Activated CD4-positive, alpha-beta T cell treated with anti-CD3 and anti-CD28 coated beads for 4 hours (primary cell): ENCODE measurements at places on chromosomes 5 and 9.
A peak's percentile ranks its signal among the peaks of the same experiment; 100 is the strongest.

DNA sequence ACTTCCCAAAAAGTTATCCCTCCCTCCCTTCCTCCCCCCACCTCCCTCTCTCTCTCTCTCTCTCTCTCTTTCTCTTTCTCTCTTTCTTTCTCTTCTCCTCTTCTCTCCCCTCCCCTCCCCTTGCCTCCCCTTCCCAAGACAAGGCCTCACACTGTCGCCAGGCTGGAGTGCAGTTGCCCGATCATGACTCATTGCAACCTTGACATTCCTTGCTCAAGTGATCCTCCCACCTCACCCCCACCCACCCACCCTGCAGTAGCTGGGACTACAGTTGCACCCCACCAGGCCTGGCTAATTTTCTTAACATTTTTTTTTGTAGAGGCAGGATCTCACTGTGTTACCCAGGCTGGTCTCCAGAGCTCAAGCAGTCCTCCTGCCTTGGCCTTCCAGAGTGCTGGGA lies 32.8 kb downstream of the VPS13A start:
- DNase-seq = no peak

DNA sequence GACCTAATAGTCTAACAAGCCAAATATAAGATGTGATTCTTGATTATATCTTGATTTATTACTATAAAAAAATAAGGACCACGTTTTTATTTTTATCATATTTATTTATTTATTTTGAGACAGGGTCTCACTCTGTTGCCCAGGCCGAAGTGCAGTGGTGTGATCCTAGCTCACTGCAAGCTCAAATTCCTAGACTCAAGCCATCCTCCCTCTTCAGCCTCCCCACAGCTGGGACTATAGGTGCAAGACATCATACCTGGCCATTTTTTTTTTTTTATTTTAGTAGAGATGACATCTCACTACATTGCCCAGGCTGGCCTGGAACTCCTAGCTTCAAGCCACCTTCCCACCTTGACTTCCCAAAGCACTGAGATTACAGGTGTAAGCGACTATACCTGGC lies 61.0 kb upstream of the LARP1 start:
- DNase-seq = no peak

DNA sequence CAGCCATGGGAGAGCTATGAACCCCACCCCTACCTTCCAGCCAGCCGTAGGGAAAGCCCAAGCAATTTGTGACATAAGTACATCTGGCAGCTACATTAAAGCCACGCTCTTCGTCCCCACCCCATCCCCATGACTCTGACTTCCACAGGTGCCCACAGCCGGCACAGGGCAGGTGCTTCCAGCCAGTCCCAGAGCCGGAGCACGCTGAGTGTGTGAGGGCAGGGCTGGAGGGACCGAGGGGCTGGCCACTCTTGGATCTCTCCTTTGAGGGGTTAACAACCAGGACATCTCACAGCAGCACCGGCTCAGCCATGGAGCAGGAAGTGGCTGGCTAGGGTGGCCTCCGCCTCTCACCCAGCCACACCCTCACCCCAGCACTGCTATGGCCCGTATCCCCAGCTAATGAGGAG lies 2.4 kb upstream of the FAM78A start:
- no peak for DNase-seq

GRCh38 chr5:79840084-79840990 lies 150.7 kb downstream of the CMYA5 start:
- DNase-seq = no peak

- no peak for DNase-seq
These were observed 109.4 kb downstream of the CARTPT start for GRCh38 chr5:71828291-71829040.

DNA sequence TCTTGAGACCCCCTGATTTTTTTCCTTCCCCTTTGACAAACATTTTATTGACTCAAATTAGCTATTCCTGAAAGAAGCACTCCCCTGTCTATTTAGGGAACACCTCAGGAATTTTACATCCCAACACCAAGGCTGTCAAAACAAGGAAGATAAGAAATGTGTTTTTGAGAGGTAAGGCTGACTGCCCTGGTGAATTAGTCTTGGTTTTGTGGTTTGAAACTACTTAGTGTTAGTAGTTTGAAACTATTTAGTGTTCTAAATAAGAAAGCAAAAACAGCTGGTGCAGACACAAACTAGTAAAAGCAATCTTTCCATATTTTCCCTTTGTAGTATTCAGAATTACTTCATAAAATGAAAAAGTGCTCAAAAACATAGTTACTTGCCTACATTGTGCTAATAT lies 120.7 kb downstream of the PCSK1 start:
- no peak for DNase-seq

DNA sequence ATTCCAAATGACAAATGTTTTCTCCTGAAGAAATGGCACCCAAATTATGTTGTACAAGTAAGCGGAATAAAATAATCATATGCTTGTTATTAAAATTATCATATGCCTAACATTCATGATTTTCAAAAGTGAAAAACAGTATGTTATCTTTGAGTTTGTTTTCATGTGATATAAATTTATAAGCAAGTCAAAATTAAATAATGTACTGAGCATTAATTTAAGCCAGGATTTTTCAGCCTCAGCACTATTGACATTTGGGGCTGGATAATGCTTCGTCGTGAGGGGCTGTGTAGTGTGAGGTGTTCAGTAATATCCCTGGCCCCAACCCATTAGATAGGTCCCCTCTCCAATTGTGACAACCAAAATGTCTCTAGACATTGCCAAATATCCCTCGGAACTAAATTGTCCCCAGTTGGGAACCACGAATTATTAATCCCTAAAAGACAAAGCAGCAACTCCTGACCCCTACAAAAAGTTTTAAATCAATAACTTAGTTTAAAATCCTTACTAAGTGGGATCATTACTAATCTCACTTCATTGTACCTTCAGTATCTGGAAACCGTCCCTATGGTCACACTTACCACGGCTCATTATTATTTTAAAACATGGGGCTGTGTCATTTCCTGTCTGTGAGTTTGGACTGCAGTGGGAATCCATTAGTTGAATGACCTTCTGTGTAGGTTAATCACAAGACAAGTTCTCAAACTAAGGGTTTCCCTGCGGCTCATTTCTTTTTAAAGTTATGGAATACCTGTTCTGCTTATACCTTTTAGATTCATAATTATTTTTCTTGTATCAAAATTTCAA lies 1.3 kb upstream of the NNT start:
- DNase-seq = no peak

DNA sequence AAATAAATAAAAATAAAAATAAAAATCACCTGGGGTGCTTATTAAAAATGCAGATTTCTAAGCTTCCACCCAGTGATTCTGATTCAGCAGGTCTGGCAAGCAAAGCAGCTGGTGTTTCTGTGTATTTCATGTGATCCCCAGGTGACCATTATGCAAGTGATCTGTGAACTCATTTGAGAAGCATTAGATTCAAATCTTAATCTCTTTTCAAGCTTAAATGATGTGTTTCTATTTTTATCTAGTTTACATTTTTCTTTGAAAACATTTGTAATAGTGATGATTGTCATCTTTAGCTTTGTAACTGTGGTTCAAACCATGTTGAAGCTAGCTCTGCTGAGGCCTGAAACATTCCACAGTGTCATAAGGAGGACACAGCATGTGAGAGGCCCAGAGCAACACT lies 804.8 kb upstream of the ZNF608 start:
- no peak for DNase-seq

DNA sequence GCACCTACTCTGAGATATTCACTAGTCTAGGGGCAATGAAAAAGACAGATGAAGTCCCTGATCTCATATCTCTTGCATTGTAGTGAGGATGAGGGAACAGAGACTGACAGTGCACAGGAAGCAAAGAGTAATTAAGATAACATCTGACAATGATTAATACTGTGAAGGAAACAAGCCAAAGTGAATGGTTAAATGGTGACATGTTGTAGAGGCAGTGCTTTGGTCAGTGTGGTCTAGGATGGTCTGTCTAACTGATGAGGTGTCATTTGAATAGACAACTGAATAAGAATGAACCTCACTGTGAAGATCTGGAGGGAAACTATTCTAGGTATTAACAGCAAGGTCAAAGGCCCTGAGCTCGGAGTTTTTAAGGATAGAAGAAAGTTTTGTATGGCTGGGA lies 333.3 kb upstream of the GRIA1 start:
- no peak for DNase-seq

- no peak for DNase-seq
These were observed 182.0 kb downstream of the GIN1 start for GRCh38 chr5:102937894-102938293.

GRCh38 chr9:112409758-112410157 lies 29.9 kb downstream of the HSDL2 start:
- no peak for DNase-seq

DNA sequence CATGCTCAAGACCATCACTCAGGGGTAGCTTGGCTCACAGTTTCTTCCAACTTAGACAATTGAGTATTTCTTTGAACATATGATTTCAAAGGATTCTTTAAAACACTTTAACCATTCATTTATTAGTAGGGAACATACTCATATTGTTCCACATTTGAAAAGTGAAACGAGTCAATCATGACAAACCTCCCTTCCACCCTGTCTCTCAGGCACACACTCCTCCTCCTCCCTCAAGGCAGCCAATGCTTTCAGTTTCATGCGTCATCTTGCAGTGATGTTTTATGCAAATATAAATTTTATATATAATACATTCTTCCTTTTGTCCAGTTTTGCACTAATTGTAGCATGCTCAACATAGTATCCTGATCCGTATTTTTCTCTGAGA lies 126.0 kb upstream of the BOD1 start:
- no peak for DNase-seq

GRCh38 chr9:134182554-134183085 lies 18.3 kb upstream of the RNU6ATAC start:
- no peak for DNase-seq

DNA sequence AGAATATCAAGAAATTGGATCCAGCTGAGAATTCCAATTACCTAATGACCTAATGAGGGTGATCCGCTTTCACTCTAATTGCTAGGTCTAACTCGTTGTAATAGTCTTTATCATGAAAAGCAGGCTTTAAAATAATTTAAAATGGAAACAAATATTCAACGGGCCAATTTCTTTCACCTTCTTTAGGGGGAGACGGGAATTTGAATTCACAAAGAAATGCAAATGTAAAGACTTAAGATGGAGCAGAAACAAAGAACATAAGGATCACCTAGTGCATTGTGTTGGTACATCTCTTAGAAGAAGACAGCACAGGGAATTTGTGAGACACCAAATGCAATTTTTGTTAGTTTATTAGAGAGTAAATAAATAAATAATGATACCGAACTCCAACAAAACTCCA lies 1.5 kb upstream of the KCNN2 start:
- DNase-seq = no peak

DNA sequence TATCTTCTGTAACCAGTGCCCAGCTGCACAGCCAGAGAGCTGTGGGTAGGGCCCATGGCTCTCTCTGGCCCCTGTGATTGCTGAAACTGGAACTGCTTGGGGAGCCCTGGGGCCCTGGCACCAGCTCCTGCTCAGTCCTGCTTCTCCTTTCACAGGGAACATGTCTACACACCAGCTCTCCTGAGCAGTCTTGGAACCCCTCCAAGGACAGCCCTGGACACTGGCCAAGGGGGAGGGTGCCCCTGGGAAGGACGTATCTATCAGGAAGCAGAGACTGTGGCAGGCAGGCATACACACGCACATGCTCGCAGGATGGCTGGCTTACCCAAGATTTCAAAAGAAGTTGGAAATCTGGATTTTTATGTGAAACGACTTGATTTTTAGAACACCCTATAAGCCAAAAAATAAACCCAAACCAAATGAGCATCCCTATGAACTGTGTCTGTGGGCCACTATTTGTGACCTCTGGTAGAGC lies 8.8 kb upstream of the TRAF1 start:
- peak; percentile 8 for DNase-seq

- DNase-seq = no peak
These were observed 31.7 kb downstream of the FAM81B start for GRCh38 chr5:95422838-95423237.

DNA sequence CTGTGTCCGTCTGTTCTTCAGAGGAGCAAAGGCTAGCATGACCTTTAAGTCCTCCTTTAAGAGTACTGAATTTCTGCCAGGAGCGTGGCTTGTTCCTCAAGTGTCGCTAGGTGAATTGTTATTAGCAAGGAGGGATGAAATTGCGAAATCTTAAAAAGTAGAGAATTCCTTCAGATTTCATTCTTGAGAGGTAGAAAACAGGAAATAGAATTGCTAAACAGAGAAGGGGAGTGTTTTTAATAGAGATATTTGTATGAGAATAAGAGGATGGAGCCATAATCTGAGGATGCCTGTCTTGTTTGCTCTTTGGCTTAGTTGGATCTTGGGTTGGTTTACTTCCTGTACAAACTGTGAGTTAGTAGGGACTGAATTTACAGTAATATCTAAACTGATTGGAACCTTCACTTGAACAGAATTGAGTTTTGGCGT lies 39.2 kb downstream of the EXOSC2 start:
- DNase-seq = no peak

DNA sequence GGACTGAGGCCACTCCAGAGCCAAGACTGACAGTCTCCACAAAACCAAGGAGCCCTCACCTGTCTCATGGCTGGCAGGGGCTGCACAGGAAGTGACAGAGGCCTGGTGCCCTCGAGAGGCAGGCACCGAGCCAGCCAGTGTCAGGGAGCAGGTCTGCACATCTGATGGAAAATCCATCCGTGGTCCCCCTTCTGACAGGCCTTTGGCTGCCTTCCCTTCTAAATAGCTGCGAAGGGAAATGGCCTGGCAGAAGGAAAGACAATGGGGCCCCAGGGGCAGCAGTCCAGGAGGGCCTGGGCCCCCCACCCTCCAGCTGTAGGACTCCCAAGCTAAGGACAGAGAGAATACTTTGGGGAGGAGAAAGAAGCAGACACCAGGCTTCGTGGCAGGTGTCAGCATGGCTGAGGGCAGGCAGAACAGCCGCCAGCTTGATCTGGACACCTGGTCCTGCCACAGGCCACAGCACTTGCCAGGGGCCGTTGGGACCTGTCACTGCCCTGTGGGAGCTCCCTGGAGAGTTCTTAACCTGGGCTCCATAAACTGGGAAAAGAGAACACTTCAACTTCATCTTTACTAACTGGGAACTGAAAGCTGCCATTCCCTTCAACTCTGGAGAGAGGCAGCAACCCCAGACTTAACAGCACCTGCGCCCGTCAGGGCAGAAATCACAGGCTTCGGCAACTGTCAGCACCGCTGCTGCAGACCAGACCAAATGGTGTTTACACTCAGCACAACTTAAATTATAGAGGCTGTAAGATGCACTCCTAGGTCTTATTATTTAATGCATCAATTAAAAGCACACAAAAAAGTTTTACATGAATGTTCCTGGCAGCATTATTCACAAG lies 22.0 kb downstream of the ADAMTS2 start:
- no peak for DNase-seq

DNA sequence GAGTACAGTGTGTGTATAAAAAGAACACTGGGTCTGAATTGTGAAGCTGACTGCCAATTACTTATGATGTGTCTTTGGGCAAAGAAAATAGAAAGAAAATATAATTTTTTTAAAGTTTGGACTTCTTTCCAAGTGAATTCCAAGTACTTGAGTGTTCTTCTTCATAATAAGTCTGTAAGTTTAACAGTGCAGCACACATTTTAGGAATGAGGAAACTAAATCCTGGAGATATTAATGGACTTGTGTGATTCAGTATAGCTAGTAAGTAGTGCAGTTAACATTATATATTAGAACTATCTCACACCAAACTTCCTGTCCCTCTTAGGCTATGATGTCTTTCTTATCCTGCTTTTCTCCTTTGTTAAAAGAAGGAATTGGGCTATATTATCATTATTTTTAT lies 1953.8 kb downstream of the MAT2B start:
- no peak for DNase-seq
